ENCODE measurements at places on chromosomes 1 and 21. TPM values are rescaled to one million over a fixed set of nuclear protein-coding genes. Genes with fewer than 3 reads are reported as not detected.
A peak's percentile ranks its signal among the peaks of the same experiment; 100 is the strongest.

ODF2L gene
- 14.7 TPM for total RNA-seq

IGFN1 gene
- 0.29 TPM for total RNA-seq

CLCNKA gene
- not detected for total RNA-seq

DNA sequence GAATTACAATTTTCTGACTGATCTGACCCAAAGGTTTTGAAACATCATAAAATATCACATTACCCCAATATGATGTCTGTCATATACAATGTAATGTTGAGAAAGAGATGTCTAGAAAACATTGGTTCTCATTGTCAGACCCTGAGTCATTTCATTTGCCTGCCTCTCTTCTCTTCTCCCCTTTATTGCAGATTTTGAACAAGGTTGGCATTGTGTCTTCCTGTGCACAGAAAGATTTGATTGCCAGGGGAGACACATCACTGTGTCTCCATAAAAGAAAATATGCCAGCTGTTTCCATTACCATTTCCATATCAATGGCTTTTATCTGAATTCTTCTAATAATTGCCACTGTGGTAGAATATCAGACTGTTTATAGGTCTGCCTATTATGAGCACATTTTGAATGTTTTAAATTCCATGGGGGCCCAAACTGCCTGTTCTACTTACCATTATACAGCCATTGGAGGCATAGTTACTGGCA is 65.6 kb downstream of the IFI44 start:
- no peak for DNase-seq

DNA sequence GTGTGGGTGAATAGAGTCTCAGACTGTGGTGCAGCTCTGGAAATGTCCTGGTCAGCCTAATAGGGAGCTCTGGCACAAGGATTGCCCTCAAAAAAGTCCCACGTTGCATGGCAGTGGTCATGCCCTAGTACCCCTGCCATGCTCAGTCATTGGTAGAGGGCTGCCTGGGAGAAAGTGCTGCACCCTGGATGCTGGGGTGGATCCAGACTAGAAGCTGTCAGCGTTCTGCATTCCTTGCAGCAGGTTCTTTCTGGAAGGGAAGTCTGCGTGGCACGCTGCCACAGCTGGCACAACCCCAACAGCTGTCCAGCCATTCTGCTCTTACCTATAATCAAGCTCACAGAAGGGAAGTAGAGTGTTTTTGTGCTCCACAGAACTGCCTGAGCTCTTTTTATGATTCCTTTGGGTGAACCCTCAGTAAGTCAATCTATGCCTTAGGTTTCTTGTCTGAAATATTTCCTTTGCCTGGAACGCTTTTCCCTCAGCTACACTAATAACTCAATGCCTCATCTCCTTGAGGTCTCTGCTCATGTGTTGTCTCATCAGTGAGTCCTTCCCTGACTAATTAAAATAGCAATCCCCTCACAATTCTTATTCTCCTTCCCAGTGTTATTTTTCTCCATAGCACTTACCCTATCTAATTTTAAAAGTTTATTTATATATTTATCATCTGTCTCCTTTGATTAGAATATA is 61.5 kb upstream of the JAK1 start:
- peak; percentile 24 for DNase-seq
